Hematopoietic multipotent progenitor cell treated with erythropoietin and hydrocortisone succinate and interleukin-3 and kit ligand, for 17 days (in vitro differentiated cells): ENCODE measurements at places on chromosomes 16 and 17.

GRCh38 chr16:629833-630248 lies 944 bp upstream of the WFIKKN1 start:
- DNase-seq = no peak

- no peak for DNase-seq
Observed at GRCh38 chr17:58808609-58809563, 53.2 kb downstream of the PPM1E start.

DNA sequence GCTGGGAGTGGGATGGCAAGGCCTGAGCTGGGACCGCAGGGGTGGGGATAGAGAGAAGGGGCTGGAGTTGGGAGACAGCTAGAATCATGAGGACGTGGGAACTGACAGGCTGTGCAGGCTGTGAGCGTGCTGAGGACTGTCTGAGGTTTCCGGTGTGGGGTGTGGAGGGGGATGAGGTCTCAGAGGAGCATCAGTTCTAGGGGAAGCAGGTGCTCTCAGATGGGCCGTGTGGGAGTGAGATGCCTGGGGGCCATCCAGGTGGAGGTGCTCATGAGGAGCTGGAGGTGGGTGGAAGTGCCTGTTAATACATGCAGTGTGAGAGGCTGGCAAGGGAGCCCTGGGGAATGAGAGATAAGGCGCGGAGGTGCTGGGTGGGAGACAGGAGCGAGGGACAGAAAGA lies 27.2 kb downstream of the HASPIN start:
- no peak for DNase-seq

DNA sequence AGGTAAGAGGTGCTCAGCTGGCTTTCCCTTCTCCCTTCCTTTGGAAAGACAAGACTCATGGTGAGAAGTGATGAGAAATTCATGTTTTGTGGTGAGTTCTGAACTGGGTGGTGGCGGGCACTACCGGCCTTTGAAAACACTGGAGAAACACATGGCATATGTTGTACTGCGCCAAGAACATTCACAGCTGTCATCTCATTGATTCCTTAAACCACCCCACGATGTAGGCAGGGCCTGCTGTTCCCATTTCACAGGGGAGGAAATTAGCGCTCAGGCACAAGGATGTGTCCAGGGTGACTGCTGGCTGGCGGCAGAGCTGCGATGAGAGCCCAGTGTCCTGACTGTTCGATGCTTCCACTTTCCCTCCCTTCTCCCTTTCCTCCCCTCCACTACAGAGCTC lies 1.6 kb upstream of the DOC2B start:
- no peak for DNase-seq

DNA sequence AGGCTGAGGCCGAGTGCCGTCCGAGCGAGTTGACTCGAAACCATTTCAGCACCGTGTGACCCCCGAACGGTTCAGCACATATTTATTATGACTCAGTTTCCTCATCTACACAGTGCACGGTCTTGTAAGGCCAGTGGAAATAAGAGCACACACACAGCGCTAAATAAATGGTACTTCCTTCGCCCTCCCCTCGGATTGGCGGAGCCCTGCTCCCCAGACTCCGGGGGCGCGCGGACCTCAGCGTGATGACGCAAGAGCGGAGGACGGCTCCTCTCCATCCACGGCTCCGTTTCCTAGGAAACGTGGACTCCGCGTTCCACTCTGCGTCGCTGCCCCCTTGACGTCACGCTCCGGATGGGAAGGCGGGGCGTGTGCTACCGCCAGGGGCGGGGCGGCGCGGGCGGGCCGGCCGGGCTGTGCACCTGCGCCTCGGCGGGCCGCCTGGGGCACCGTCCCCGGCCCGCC lies at the start of gene PARD6A:
Gene PARD6A, plus strand, starts transcription at position 397 of the 465 bp plus-strand sequence. CDS start 79 bp downstream, outside the sequence.
- DNase-seq = peak; percentile 95

DNA sequence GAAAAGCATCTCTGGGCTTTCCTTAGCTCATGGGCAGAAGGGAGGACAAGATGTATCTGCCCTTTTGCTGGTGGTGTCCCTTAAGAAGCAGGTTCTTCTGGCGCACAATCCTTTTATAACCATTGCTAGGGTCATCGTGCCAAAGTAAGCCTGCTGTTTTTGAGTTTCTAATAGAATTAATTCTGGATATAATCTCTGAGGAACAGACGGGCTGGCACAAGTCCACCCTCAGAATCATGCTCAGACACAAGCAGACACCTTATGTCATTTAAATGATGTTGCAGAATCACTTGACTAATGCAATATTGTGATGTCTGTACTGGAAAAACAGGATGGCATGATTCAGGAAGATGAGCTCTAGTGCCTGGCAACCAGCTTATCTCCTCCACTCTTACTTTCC lies 18.8 kb upstream of the MMD start:
- DNase-seq = peak; percentile 81

- no peak for DNase-seq
Observed at GRCh38 chr17:58323366-58324055, 5.1 kb downstream of the TSPOAP1 start.

DNA sequence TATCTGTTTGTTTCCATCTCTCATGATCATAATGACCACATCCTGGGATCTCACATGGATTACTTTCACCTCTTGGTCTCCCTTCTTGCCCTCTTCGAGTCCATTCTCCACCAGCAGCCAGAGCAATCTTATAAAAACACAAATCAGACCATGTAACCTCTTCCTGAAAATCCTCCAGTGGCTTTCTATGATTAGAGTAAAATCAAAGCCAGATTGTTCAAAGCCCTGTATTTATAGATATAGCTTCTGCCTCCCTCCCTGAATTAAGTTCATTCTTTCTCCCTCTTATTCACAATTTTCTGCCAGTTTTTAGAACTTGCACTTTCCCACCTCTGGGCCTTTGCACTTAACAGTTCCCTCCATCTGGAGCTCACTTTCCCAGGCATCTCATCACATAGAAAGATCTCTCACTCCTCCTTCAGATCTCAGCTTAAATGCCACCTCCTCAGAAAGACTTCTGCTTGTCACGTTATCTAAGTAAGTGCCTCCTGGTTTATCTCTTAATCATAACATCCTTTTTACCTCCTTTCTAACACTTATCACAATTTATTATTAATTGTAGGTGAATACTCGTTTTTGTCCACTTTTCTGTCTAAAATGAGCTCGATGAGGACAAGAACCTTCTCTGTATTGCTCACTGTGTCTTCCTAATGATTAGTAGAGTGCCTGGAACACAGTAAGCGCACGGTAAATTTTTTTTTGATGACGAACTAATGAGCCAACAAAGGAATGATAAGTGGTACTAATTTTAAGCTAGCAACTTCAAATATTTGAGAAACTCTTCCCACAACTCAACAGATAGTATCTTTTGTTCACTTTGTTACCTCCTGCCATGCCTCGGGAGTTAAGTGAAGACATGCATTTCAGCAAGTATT lies 80.5 kb downstream of the CYB561 start:
- DNase-seq = no peak

DNA sequence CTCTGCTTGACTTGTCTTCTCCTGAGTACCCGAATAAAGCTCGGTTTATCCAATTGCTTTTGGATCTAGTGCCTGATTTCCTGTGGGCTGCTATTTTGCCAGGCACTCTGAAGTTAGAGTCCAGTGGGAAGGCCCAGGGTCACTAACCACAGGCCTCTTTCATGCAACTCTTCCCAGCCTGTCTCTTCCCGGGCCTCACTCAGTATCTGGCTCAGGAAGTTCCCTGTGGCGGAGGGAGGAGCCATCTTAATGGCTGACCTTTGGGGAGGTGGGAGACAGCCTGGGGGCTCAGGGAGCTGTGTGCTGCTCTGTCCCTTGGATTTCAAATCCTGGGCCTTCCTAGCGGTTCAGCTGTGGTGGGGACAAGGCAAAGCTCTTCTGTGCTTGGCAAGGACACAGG lies 328.5 kb downstream of the SLC39A11 start:
- no peak for DNase-seq

DNA sequence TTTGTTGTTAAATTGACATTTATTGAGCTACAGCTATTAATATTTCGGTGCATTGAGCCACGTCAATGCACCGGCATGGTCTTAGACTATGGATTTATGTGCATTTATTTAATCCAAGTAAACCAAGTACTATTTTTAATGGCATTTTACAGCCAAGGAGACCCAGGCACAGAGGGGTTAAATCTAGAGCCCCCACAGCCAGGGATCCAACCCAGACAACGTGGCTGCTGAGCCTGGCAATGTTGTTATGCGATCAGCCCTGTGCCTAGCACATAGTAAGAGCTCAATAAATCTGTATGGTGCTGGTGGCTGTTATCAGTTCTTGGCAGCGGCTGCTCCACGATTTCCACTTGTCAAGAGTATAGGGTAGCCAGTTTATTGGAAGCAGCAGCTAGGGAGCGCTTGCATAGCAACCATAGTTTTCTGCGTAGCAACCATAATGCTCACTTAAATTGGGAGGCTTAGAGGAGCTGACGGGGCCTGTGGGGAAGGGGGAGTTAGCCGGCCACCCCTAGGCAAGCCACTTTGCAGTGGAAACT lies 541 bp upstream of the RBBP6 start:
- DNase-seq = peak; percentile 82

DNA sequence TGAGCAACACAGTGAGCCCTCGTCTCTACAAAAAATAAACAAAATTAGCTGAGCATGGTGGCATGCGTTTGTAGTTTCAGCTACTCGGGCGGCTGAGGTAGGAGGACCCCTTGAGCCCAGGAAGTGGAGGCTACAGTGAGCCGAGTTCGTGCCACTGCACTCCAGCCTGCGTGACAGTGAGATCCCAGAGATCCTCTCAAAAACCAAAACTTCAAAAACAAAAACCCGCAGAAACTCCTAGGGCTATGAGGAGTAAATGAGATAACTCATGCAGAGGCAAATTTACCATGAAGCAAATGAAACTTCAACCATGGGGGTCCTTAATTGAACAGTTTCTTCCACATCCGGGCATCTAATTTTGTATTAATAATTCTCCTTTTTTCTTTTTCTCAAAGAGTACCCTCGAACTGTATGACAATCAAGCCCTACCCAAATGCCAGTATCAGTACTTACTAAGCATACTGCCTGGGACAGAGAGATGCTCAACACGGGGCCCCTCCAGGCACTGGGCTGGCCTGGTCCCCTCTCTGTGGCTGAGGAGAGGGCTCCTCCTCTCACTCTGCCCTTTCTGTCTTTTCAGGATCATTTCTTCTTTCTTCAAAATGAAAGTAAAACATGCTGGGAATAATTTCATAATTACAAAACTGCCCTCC lies 789 bp upstream of the PIPOX start:
- DNase-seq = no peak

- no peak for DNase-seq
Observed at GRCh38 chr16:86821895-86822294, 243.5 kb downstream of the FOXL1 start.

- DNase-seq = no peak
Observed at GRCh38 chr16:8863594-8864424, 5.0 kb downstream of the CARHSP1 start.

GRCh38 chr16:9055661-9056060 lies 35.8 kb upstream of the HAPSTR1 start:
- no peak for DNase-seq

DNA sequence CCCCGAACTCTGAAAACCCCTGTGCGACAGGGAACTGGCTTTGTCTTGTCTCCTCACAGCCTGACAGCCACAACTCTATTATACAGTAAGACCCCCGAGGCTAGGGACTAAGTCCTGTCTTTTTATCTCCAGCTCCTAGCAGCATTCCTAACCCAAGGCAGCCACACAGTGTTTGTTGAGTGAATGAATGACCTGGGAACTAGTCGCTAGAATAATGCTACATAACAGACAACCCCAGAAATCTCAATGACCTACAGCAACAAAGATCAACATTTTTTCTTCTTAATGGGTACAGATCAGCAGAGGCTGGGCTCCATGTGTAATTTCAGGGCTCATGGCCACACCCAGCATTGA lies 71.4 kb upstream of the TNRC6C start:
- DNase-seq = no peak

- no peak for DNase-seq
Observed at GRCh38 chr17:33603789-33604188, 310.7 kb upstream of the ASIC2 start.

GRCh38 chr17:48995974-48996721 lies 1.0 kb upstream of the IGF2BP1 start:
- no peak for DNase-seq

DNA sequence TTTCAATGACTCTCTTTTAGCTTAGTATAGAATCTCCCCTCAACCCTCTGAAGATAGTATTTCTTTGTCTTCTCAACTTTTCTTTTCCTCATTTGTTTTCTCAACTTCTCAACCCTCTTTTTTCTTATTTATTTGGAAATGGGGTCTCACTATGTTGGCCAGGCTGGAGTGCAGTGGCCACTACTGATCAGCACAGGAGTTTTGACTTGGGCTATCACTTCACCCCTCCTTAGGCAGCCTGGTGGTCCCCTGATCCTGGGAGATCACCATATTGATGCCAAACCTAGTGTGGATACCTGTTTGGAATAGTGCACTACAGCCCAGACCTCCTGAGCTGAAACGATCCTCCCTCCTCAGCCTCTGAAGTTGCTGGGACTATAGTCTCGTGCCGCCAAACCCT lies 79.8 kb downstream of the PITPNC1 start:
- no peak for DNase-seq

DNA sequence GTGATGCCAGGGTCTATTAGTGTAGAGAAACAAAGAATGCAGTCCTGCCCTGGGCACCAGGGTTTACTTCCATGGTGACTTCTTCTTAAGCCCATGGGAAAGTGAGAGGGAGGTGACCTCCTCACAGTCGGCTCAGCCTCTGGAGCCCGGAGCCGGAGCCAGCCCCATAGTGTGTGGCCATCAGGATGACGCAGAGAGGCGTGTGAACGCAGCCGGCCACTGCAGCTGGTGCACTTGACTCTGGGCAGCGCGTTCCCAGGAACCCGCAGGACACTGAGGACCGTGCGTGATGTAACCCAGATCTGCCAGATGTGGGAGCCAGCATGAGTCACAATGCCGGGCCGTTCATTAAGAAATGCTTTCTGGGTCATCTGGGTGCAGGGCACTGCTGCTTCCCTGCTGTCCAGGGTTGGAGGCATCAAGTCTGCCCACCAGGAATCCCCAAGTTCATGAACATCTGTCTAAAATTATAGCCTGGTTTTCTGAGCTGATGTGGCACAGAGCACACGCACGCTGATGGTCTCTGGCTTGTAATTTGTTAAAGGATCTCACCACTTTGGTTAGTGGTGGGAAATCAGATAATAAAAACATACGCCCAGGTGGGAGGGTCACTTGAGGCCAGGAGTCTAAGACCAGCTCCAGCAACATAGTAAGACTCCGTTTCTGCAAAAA lies 114.1 kb downstream of the PITPNC1 start:
- DNase-seq = no peak

- DNase-seq = no peak
Observed at GRCh38 chr17:1227917-1228780, 42.1 kb upstream of the BHLHA9 start.

GRCh38 chr17:5680766-5681165 lies 96.5 kb upstream of the NLRP1 start:
- no peak for DNase-seq

DNA sequence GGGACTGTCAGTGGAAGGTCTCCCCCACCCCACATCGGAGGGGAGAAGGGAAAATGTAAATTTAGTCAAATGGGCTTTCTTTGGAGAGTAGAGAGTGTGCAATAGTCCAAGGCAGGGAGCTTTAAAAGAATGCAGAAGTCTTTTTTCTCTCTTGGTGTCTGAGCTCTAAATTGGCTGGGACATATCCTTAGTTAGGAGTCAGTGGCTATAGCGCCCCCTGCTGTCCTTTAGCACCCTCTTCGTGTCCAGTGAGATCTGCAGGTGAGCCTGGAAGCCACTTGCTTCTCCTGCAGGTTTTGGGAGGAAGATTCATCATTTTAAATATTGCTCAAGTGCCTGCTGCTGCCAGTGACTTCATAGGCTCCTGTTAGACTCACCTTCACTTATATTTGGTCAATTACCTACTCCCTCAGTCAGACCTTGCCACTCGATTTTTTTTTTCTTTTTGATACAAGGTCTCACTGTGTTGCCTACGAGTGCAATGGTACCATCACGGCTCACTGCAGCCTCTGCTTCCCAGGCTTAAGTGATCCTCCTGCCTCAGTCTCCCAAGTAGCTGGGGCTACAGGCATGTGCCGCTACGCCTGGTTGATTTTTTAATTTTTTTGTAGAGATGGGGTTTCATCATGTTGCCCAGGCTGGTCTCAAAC lies 174.8 kb downstream of the PRKCB start:
- DNase-seq = peak; percentile 69
